ENCODE measurements at places on chromosomes 12 and 14.
A peak's percentile ranks its signal among the peaks of the same experiment; 100 is the strongest.

GRCh38 chr14:103522649-103523574 lies at the start of gene CKB:
Gene CKB, minus strand, starts transcription at chr14:103522830. Its CDS starts 337 bp downstream, at chr14:103522493.
- DNase-seq: no peak

GRCh38 chr12:45670346-45671065 lies 59.0 kb upstream of the ARID2 start:
- no peak for DNase-seq

DNA sequence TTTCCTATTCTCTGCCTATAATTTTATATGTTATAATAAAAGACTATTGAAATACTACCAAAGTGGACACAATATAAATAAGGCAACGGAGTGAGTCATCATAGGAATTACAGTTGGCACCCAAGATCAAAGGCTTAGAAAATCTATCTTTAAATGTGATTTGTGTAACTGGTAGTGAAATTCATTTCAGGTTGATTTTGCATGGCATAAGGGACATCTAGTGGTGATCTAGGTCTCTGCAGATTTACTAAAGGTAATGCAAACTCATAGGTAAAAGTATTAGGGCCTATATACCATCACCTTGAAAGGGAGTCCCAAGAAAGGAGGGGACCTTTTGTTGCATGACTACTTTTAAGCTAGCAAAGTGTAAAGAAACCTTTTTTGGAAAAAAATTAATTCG lies 527.2 kb downstream of the NRXN3 start:
- no peak for DNase-seq

- DNase-seq: peak; percentile 76
These were observed 466.0 kb downstream of the RAD51B start for GRCh38 chr14:68285421-68286179.

DNA sequence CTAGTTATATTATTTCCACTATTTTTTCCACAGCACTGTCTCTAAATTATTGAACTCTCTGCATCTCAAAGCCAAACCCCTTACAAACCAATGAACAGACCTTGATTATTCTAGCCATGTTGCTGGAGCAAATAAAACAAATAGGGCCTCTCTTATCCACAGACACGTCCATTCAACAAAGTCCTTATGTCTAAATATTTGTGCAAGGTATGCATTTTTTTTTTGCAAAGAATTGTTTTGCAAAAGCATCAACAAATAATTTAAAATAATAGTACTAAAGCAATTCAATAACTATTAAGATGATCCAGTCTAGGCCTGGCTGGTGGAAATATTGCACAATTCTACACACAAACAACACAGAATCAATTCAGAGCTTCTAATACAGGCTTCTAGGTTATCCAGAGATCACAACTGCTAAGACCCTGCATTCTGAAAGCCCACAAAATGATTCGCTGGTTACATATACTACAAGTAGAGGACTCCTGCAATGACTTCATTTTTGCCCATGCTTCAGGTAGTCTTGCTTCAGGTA lies 221.0 kb downstream of the SLC25A21 start:
- DNase-seq: no peak

GRCh38 chr12:84603484-84604248 lies 308.9 kb downstream of the SLC6A15 start:
- DNase-seq: no peak

DNA sequence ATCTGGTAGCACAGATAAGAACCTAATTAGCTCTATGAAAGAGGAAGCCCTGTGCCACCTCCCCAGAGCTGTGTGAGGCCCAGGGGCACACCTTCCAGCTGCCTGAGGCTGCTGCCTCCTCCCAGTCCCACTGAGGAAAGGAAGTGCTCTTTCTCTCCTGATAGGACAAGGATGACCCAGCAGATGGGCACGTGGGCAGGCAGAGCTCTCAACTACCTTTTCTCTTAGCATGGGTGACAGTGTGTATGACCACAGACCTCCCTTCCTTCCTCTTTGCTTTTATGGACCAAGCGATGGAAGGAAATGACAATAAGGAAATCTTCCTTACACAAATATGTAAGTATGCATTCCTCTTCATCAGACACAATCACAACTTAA lies 127.6 kb upstream of the AMIGO2 start:
- peak; percentile 62 for DNase-seq

Measured in stimulated activated naive CD8-positive, alpha-beta T cell treated with anti-CD3 and anti-CD28 coated beads, Interleukin-15, Interleukin-2, amounts not matched to agents 100 U/mL and 50 U/mL, for 24 hours (primary cell).